ENCODE measurements at places on chromosomes 12 and 14. TPM values are rescaled to one million over a fixed set of nuclear protein-coding genes. Genes with fewer than 3 reads are reported as not detected.

- no peak for DNase-seq
These were observed 5.6 kb downstream of the FAM234B start for GRCh38 chr12:13049816-13050215.

DNA sequence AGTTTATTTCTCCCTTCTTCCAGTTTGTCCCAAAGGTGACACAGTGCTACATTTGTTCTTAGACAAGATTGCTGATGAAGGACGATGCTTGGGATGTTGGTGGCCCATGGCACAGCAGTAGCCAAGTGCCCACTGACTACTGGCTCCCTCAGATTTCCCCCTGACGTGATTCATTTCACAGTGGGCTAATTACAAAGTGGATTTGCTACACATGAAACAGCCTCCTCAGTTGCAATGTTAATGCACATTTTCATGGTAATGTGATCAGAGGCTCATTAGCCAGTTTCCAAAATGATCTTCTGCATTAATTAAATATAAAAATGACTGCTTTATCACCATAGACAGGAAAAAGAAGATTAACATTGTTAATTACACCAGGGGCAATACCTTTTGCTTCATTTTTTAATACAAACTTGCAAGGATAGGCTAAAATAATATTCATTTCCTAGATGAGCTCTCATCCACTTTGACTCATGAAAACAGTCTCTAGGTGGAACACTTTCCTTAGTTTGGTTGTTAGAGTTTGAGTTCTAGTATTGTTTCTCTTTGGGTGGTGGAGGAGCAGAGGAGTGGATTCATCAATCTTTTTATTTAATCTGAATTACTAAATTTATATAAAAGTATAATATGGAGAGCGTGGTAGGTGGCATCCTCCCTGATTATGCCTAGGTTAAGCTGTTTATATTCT is 250.9 kb downstream of the PDZRN4 start:
- DNase-seq: no peak

DNA sequence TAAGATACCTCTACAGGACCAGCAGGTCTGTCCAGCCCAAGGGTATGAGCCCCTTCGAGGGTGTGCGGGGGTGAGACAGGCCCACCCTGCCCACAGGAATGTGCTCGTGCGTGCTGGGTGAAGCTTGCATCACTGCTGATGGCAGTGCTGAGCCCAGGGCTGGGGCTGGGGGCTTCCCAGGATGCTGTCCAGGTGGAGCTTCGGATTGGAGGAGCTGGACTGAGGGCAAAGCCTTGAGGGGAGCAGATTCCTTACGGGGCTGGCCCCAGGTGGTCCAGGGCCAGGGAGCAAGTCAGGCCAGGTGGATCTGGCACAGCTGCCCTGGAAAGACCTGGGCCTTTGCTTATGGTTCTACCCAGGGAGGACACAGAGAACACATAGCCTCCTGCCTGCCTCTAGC is 2.5 kb upstream of the KRT85 start:
- no peak for DNase-seq

DNA sequence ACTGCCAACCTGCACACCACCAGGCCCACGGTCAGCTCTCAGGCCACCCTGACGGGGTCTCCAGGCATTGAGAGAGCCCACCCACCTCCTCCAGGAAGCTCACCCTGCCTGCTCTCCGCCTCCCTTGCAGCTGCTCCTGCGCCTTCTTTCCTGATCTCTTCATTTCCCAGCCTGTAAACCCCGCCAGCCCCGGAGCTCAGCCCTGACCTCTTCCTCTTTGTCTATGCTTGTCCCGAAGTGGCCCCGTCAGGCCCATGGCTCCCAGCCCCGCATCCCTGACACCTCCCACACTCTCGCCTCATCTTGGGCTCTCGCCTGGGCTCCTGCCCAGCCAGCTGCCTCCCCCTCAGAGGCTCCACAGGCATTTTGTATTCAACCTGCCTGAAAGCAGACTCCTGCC is 139.3 kb downstream of the CALM1 start:
- DNase-seq: no peak

DNA sequence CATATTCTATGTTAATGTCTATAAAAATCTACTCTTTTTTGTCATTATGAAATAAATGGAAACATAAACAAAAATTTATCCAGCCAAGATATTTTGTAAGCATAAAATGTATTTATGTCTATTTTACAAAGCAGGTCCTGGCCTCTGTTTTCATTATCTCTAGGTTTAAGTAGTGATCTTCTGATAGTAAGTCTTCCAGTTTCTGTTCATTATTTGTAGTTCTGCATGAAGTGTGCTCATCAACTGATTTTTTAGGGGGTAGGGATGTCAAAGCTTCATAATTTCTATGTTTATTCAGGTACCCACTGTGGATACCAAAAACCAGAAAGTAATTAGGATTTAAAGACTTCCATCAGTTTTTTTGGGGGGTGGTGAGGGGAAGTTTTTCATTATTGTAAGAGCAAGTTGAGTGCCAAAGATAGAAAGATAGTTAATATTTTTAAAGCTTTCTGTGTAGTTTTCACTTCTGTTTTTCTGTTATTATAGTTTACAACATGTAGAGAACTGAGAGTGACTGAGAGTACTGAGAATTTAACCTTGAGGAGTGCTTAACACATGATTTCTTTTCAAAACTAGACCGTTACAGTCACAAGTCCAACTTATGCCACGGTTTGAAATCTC is 30.6 kb upstream of the LMO3 start:
- no peak for DNase-seq

- no peak for DNase-seq
These were observed 104.9 kb downstream of the PDZRN4 start for GRCh38 chr12:41293011-41293410.

DNA sequence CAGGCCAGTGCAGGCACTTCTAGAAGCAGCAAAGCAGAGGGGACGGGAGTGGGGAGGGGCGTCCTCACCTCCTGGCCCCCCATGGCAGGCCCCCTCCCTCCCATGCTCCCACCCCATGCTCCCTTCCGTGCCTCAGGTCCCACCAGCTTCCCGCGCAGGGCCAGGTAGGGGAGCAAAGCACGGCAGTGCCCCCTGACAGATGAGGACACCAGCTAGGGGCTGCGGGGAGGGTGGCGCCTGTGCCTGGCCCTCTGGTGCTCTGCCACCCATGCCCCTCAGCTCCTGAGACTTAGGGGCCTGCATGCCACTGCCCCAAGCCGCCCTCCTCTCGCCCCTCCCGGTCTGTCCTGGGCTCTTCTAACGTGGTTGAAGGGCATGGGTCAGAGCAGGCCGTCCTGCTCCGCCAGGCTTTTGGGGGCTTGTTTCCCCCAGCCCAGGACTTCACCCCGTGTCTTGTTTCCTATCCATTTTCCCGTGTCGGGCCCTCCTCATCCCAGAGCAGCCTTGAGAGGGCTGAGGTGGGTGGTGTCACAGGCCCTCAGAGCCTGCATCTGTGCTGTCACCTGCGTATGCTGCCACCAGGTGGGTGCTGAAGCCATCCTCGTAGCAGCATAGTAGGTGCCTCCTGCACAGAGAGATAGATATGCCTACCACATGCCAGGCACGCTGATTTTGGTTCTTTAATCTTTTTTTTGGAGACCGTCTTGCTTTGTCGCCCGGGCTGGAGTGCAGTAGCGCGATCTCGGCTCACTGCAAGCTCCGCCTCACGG is 10.2 kb downstream of the TRMT61A start:
- no peak for DNase-seq

Gene ABCC9
- not detected for total RNA-seq

Gene PRICKLE1
- total RNA-seq: 4.0 TPM

Gene NXPH4
- total RNA-seq: not detected

Gene RGS6
- 0.80 TPM for total RNA-seq
